ENCODE measurements at places on chromosomes 2 and 18.

- no peak for DNase-seq
These were observed 13.2 kb downstream of the REV1 start for GRCh38 chr2:99476629-99477028.

DNA sequence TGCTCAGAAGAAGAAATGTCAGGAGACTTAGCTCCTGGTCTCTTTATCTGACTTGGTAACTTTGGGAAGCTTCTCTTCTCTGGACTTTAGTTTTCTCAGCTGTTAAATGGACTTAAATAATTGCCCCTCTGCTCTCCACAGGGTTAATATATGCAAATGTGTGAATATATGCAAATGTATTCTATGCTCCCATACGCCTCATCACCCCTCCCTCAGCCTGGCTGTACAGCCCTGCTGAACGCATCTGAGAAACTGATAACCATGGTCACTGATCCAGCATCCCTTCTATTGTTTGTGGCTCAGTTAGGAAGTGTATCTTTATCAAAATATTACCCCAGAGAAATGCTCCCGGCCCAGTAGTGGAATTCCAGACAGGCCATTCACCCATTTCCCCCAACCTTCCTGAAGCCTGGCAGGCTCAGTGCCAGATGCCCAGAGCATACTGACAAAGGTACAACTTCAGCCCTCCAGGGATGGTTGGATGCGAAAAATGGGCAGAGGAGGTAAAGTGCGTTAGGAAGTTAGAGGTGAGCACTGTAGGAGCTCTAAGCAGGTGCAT is 103.4 kb downstream of the DYSF start:
- no peak for DNase-seq

- no peak for DNase-seq
These were observed 284.2 kb downstream of the THSD7B start for GRCh38 chr2:137049518-137049917.

GRCh38 chr2:54490863-54491262 is 34.7 kb downstream of the SPTBN1 start:
- DNase-seq, result no peak

GRCh38 chr2:209673811-209674210 is 97.8 kb upstream of the UNC80 start:
- DNase-seq, result no peak

DNA sequence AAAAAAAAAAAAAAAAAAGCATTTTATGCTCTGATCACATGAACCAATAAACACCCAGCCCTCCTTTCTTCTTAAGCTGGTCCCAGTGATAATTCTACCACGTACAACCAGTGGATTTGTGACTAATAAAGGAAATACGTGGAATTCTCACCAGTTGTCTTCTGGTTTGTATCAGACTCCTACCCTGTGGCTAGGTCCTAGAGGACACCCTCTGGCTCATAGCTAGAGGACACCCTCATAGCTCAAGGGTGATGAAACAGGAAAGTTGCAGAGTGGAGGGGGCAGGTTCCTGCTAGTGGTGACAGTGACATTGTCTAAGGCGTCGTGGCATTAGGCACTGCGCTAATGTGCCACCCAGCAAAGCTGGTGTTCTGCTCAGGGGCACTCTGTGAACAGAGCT is 167.8 kb downstream of the BCL11A start:
- no peak for DNase-seq

DNA sequence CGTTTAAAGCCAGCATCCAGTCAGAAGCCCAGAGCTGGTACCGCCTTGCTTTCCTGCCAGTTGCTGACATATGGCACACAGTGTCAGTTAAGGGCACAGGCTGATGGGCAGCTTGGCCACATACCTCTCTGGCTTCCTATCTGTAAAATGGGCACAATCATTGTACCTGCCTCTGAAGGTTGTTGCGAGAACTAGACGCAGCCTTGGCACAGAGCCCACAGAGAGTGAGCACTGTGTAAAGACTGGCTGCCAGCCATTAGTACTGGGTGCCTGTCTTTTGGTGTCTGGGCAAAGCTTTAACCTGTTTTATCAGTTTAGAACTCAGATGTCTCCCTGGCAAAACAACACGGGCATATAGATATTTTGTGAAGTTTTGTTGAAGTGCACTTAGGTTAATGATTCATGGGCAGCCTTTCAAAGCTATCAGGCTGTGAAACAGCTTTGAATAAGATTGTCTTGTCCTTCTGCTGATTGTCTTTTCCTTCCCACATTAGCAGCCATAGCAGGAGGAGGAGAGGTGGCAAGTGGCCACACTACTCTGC is 269.5 kb downstream of the NEDD4L start:
- no peak for DNase-seq

DNA sequence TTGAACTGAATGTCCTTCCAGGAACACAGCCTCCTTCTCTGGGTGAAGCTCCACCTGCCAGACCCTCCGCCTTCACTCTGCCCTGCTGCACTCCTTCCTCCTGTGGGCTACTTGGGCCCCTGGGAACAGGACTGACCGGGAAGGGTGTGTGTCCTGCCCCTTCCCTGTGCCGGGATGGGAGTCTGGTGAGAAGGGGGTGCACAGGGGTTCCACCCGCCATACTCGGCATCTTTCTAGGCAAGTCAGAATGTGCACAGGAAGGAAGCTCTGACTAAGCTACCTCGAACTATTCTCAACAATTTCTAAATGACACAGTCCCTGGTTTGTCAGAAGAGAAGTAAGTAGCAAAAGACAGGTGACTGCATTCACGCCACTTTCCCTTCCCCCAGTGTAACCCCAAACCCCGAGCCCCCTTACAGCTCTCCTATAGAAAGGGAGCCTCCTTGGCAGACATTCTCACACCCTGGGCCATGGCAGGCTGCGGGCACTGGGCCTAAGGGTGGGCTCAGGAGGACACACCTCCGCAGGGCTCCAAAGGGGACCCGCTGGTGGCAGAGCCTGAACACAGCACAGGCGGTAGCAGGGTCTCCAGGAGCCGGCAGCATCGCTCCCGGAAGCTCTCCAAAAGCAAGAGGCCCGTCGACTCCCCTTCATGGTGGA is 184.1 kb downstream of the HDAC4 start:
- no peak for DNase-seq

- peak; percentile 89 for DNase-seq
These were observed at the start of gene MERTK for GRCh38 chr2:111897924-111898702. MERTK (plus strand) TSS chr2:111898607; CDS start chr2:111898736, 129 bp downstream.

DNA sequence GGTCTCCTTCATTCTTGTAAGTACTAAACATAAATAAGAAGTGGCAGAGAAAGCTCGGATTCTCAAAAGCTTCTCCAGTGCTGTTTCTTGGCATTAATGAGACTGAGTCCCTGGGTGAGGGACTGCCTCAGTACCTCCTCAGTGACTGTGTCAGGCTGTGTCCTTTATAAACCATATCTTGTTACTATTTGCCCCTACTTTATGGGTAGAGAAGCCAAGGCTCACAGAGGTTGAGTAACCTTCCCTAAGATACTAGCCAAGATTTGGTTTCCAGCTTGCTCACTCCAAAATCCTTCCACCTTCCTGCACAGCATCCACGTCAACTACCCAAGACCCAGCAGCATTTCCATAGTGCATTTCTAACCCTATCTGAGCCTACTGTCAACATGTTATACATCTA is 55.6 kb downstream of the THUMPD2 start:
- DNase-seq, result no peak

DNA sequence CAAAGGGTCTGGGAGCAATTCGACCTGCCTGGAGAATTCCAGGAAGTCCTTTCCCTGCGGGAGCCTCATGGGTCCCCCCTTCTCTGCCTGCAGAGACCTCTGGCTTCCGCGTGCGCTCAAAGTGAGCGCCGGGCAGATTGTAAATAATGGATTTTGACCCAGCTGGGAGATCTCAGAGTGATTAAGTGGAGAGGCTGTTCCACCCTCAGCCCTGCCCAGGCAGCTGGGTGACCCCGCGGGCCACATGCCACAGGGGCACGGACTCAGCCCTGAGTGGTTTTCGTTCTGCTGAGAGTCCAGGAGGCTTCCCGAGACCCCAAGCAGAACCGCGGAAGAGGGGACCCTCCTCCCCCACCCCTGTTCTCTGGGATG is 1.2 kb downstream of the KCNG2 start:
- DNase-seq, result no peak

GRCh38 chr2:100880730-100881129 is 60.8 kb downstream of the NPAS2 start:
- DNase-seq, result no peak

DNA sequence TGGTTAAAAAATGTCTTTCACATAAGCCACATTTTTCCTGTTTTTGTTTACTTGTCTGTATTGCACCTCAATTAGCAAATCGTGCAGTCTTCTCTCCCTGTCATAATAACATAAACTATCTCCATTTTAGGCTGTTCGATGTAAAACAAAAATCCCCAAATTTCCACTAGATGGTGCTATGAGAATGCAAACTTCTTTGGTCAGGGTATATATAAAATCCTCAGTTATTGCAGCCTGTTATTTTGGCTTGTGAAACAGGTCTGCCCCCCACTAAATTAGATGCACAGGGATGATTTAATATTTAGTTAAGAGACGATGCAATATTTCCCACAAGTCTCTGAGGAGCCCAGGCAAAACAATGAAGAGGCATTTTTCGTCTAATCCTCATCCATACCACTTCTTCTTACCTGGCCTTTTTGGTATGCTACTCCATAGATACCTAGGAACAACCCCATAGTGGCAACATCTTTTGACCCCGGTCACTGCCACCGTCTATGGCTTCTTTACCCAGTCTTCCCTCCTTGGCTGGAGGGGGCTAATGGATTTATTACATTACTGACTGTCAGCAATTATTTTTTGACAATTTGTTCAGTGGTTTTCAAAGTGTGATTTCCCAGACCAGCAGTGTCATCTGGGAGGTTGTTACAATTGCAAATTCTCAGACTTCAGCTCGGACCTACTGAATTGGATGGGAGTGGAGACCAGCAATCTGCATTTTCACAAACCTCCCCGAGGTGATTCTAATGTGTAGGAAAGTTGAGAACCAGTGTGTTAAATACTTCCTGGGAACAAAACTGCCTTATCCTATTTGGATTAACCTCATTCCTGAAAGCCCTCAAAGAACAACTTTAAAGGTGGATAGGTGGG is 117.4 kb upstream of the CWC22 start:
- DNase-seq, result peak; percentile 71

GRCh38 chr18:47990981-47991380 is 60.5 kb upstream of the SMAD2 start:
- no peak for DNase-seq

- DNase-seq, result no peak
These were observed 9.0 kb downstream of the REL start for GRCh38 chr2:60890393-60890707.

DNA sequence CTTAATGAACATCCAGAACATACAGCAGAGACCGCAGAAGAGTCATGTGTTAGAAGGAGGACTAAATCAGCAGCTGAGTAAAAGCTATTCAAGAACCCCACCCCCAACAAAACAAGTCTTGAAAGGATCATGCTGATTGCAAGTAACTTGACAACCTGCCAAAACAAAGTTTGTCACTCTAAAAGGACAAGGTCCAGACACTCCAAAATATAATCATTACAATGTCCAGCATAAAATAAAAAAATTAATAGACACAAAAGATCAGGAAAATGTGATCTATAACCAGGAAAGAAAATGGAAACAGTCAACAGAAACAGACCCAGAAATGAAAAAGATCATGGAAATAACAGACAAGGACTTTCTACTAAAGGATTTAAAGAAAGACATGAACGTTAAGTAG is 28.5 kb downstream of the CCDC88A start:
- DNase-seq, result peak; percentile 87

GRCh38 chr2:8346706-8347430 is 335.0 kb upstream of the ID2 start:
- no peak for DNase-seq

GRCh38 chr2:160910681-160911080 is 249.5 kb upstream of the TANK start:
- DNase-seq, result no peak

- no peak for DNase-seq
These were observed 1.1 kb upstream of the LINC00305 start for GRCh38 chr18:64149916-64150438.

GRCh38 chr2:236579048-236579745 is 9.6 kb downstream of the ACKR3 start:
- no peak for DNase-seq

DNA sequence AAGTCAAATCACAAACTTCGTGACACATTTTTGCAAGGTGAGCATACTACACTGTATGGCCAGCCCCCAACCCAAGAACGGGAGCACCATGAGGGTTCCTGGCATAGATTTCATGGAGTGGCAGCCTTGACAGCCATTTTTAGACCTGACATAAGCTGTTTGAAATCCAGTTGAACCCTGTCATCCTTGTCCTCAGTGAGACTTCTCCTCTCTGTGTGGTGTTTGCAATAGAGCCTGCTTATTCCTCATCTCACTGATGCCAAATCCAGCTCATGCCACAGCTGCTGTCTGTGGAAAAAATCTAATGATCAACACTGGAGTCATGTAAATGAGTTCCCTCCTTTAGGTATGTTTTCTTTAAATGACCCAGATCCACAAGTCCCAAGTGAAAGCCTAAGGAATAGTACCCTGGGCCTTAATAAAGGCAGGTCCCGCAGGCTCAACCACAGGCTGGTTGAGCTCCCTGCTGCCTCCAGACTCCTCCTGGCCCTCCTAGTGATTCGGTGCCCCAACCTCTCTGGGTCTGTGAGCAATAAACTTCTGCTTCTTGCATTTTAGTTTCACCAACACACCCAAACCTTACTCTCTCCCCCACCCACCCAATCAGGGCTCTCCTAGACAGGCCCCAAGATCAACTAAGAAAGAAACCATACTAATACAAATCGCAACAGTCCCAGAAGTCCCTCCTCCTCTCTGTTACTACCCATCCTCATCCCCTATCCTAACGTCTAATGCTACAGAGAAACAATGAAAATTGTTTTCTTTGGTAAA is 8.4 kb upstream of the CREG2 start:
- DNase-seq, result no peak

- DNase-seq, result peak; percentile 47
These were observed 100.4 kb upstream of the SMAD2 start for GRCh38 chr18:48030616-48031480.

DNA sequence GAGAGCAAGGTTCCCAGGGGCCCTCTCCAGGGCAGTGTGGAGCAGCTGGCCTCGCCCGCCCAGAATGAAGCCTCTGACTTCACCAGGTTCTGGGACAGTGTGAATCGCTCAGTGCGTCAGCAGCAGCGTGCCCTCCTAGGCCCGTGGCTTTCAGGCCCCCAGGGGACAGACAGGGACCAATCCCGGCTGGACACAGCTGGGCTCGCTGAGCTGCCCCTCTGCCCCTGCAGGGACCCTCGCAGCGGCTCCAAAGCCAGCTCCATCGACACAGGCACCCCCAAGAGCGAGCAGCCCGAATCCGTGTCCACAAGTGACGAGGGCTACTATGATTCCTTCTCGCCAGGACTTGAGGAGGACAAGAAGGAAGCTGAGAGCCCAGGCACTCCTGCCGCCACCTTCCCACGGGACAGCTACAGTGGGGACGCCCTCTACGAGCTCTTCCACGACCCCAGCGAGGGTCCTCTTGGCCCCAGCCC is 7.6 kb downstream of the AMER3 start:
- no peak for DNase-seq

GRCh38 chr2:39550701-39551285 is 113.7 kb upstream of the MAP4K3 start:
- DNase-seq, result no peak

DNA sequence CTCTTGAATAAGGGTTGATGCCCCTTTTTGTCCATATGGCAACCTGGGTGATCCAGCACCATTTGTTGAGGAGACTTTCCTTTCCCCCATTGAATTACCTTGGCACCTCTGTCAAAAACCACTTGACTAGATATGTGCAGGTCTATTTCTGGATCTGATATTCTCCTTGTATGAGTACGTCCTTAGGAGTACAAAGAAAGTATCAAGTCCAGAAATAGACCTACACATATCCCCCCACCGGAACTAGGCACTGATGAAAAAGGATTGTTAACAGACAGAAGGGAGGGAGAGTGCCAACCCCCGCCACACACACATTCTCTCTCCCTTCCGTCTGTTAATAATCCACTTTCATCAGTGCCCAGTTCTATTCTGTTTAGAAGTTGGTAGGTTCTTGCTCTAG is 225.0 kb downstream of the TMEM163 start:
- DNase-seq, result no peak
